Activated CD8-positive, alpha-beta memory T cell treated with anti-CD3 and anti-CD28 coated beads, Interleukin-2, amount 50 U/mL, for 4 hours (primary cell): ENCODE measurements at places on chromosomes 5 and 9.

DNA sequence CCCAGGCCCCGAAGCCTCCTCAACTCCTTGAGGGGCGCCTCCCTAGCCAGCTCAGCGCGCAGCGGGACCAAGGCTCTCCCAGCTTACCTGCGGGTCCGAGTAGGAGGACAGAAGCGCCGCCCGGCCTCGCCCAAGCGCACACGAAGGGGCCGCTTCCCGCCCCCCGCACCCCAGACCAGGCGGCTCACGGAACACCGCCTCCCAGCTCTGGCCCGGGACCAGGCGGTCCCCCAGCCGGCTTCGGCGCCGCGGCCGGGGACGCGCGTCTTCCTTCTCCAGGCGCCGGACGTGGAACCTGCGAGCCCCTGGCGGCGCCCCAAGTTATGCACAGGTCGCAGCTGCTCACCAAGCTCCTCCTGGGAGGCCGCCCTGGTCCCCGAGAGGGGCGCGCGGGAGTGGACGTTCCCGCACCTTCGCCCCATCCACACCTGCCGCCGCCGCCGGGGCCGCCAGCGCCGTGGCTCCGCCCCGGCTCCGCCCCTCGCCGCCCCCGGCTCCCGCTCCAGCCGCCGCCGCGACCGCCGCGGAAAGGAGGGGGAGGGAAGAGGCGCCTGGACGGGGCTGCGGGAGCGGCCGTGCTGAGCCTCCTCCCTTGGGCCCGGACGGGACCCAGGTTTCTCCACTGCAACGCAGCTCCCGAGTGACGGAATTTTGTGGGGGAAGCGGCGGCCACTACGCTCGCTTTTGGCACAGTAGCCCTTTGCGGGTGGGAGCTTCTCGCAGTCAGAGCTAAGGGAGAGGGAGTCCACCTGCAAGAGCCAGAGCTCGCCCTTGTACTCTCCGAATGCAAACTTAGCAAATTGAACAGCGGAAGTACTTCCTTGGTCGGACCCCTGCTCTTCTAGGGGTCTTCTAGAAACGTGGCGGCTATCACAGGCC, 77.5 kb upstream of the IFNE start:
- DNase-seq, result peak; percentile 55

- no peak for DNase-seq
Measured at GRCh38 chr5:140801494-140801841, 611 bp downstream of the PCDHA3 start.

- DNase-seq, result no peak
Measured at GRCh38 chr9:108225149-108225800, 630.5 kb downstream of the ACTL7B start.

GRCh38 chr5:154440540-154440939, 5.3 kb upstream of the SAP30L start:
- DNase-seq, result no peak

GRCh38 chr5:168360521-168361285, 69.3 kb downstream of the WWC1 start:
- no peak for DNase-seq

GRCh38 chr5:82494942-82495341, 216.8 kb upstream of the RPS23 start:
- DNase-seq, result no peak

DNA sequence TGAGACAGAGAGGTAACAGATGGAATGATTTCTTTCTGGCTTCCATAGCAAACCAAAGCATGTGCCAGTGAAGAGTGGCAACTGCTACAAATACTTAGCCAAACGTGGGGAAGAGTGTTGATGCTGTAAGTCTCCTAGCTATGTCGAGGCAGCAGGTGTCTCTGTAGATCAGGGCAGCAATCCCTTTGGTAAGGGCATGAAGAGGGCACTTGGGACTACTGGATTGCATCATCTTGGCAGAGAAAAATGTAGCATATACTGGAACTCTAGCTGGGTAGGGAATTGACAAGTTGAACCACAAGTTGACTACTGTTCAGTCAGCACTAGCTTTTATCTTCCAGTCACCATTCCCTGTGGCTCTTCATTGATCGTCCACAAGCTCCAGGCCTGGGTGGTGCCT, 75.8 kb downstream of the GHR start:
- DNase-seq, result no peak

DNA sequence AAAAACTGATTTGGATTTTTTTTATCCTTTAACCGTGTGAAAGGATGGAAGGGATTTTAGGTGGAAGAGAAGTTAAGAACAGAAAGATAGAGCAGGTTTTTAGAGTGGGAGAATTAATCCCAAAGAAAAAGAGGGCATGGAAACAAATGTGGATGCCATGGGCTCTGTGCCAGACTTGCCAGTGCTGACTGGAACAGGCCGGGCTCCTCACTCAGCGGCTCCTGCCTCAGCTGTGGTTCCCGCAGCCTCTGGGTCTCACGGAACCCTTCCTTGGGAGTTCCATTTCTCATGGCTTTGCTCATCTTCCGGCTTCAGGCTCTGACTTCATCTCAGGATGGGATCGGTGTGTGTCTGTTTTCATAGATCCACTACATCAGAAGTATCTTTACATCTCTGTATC, 30.4 kb upstream of the SLC2A8 start:
- no peak for DNase-seq

DNA sequence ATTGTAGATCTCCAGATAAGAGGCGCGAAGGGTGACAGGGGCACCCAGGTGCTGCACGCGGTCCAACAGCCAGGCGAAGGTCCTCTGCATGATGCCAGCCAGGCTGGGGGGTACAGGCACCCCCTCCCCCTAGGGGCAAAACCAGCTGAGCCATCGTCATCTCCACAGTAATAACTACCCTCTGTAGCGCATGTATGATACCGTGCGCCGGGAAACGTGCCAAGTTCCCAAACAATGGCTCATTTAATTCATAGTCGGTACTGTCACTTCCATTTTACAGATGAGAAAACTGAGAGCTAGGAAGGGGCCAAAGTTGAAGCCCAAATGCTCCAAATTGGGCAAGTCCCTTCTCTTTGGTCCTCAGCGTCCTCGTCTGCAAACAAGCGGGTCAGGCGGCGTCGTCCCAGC, 1.5 kb downstream of the KIF12 start:
- no peak for DNase-seq

- DNase-seq, result no peak
Measured at GRCh38 chr5:173954671-173955521, 34.1 kb upstream of the C5orf47 start.

DNA sequence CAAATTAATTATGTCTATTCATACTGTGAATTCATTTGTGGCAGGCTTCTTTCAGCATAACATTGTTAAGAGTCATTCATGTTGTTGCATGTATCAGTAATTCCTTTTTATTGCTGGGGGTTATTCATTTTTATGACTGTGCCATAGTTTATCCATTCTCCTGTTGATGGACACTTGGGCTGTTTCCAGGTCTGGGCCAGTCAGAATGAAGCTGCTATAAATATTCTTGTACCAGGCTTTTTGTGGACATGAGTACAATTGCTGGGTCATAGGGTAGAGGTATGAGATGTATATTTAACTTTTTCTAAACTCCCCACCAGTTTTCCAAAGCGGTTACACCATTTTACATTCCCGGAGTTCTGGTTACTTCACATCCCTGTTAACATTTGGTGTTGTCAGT, 13.6 kb downstream of the PRPF4 start:
- no peak for DNase-seq

GRCh38 chr5:58370606-58371005, 89.3 kb downstream of the PLK2 start:
- DNase-seq, result no peak

- peak; percentile 20 for DNase-seq
Measured at GRCh38 chr9:87792831-87793288, 66.9 kb downstream of the CTSL start.

DNA sequence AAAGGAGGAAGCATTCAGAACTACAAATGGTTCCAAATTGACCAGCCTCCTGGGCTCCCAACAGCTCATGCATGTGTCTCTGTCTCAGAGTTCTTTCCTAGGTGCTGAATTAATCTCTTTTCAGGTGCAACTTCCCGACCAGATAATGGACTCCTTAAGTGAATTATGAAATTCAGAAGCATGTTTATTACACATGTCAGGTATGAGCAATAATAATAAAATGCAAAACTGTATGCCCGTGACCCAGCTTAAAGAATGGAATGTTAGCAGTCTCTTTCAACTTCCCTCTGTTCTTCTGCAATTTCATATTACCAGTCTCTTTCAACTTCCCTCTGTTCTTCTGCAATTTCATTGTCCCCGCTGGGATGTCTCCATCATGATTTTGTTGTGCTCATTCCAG, 60.4 kb downstream of the FBXL7 start:
- no peak for DNase-seq
